Heart right ventricle (tissue), 16 donors: ENCODE measurements at places on chromosomes 13 and 19. TPM values are rescaled to one million over a fixed set of nuclear protein-coding genes. Genes with fewer than 3 reads are reported as not detected.

- DNase-seq: peak; percentile 82
These were observed 225.2 kb downstream of the FOXO1 start for GRCh38 chr13:40440990-40441820.

DNA sequence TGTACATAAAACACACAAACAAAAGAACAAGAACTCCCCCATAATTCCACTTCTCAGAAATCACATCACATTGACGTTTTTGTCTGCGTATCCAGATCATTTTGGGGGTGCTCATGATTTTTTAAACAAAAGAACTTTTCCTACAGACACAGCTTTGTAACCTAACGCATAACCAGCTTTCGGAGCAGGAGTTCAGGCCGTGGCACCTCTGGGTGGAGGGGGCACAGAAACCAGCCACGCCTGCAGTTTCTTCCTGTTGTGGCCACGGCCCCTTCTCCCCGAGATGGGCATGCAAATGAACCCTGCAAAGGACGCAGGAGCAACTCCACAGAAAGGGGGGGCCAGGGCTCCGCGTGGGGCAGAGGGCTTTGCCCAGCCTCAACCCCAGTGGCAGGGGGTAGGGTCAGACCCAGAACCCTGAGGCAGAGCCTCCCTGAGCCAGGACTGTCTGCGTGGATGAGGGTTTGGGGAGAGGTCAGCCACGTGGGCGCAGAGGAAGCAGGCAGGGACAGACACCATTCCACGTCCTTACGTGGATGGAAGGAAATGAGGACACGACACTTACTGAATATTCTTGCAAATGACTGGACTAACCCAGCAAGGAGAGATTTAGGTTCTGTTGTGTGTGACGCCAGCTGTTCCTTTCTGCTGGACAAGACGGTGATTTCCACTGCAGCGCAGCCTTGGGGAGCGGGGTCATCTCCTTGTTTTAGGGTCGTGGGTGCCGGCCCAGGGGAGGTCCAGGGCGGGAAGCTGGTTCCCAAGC, 64.4 kb downstream of the RASA3 start:
- no peak for DNase-seq

DNA sequence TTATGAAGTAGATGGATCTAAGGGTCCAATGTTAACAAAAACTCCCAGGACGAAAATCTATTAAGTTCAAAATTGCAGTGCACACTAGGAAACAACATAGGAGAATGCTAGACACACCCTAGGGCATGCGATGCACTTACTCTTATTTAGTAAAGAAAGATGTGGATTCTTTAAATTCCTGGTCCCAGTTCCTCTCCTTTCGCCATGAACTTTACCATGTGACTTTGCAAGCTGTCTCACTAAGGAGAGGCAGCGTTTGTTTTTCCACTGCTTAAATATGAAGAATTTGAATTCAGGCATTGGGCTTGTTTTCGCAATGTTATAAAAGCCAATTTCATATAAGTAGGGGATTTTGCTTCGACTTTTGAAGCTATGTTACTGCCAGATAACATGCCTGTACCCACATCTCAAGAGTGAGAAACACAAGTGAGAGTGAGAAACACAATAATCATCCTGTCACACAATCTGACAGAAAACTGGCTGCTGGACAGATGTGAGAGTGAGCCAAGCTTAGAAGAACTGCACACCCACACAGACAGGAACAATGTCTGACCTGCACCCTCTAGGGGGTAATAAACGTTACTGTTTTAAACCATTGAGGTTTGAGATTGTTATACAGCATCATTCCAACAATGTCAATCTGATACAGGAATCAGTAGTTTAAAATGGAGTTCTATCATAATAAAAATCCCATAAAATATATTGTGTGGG, 1308.4 kb downstream of the SLITRK5 start:
- no peak for DNase-seq

- DNase-seq: no peak
These were observed 58.7 kb upstream of the RGCC start for GRCh38 chr13:41398494-41399170.

- DNase-seq: no peak
These were observed 1.4 kb downstream of the HNRNPM start for GRCh38 chr19:8446061-8446709.

- no peak for DNase-seq
These were observed 24.2 kb downstream of the C19orf12 start for GRCh38 chr19:29690842-29691241.

DNA sequence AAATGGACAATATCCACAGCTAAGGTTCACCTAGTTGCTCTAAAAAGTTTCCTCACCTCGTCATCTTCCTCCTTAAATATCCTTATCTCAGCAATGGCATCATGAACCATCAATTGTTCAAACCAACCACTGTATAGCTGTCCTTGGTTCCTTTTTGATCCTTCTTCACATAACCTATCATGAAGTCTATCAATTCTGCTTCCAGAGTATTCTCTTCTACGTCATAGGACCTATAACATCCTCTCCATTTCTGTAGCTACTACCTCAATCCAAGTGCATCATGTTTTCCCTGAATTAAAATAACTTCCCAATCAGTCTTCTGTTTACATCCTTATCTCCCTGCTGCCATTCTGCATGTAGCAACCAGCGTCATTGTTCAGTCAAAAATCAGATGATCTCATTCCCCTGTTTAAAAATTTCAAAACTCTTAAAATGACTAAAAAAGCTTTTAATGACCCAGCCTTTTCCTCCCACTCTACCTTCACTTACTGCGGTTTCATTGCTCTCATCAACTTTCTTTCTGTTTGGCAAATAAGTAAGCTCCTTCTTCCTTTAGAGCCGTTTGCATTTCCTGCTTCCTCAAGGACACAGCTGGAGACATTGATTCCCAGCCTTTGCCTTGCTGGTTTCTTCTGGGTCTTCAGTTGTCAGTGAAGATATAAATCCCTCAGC, 223.9 kb upstream of the MIR17HG start:
- DNase-seq: no peak

GRCh38 chr13:114179087-114179658, at the start of gene CFAP97D2:
TSS of gene CFAP97D2 (plus strand) at chr13:114179257. CDS start at chr13:114179331, 74 bp downstream.
- no peak for DNase-seq

DNA sequence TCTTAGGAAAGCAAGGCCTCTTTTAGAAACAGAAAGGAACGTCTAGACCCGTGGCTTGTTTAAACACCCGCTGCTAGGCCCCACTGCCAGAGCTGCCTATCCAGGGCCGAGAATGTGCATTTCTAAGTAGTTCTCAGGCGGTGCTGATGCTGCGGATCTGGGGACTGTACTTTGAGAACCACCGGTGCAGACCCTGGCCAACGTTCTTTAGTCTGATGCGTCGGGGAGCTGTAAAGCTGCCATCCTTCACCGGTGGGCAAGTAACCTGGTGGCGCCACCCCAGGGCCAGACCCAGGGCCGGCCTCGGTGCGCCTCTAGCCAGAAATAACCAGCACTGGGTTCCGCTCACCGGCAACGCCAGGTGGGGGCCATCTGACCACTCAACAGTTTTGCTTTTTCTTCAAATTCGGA, 47.1 kb downstream of the TGDS start:
- peak; percentile 35 for DNase-seq

CD37 gene
- 2.3 TPM for polyA plus RNA-seq

DPF1 gene
- polyA plus RNA-seq: 0.09 TPM

HNRNPL gene
- polyA plus RNA-seq: 181 TPM

SHISA7 gene
- not detected for polyA plus RNA-seq

OR7A5 gene
- polyA plus RNA-seq: not detected
